ENCODE measurements at places on chromosomes 1 and 21.

DNA sequence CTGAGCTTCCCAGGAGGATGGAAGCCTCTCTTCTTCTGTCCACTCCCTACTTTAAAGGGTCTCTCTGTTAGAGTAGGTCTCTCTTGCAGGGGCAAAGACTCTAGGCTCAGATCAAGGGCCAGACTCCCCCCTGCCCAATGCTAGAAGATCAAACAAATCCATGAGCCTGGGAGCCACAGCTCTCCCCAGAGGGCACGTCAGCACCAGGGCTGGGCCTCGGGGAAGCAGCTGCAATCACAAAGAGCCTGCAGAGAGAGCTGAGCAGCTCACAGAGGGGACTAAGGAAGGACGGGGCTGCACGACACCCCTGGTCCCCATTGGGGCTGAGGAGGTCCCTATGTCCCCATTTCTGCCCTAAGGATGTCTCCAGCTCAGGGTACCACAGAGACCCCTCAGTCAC lies 3.9 kb downstream of the CNTN2 start:
- DNase-seq: no peak

DNA sequence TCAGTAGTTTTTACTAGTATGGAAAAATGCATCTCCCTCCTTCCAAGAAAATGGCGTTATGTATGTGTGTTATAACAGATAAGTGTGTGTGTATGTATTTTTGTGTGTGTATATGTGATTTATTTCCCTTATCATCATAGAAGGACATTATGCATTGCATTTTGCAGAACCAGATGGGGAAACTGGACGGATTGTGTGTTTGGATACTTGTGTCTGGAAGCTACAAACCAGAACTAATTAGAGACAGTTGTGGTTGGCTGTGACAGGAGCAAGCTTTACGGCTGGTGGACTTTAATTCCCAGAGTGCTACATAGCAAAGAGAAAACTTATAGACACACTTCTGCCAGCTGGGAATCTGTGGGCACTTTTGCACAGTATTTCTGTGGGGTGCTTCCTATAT lies 162.5 kb downstream of the RWDD3 start:
- no peak for DNase-seq

DNA sequence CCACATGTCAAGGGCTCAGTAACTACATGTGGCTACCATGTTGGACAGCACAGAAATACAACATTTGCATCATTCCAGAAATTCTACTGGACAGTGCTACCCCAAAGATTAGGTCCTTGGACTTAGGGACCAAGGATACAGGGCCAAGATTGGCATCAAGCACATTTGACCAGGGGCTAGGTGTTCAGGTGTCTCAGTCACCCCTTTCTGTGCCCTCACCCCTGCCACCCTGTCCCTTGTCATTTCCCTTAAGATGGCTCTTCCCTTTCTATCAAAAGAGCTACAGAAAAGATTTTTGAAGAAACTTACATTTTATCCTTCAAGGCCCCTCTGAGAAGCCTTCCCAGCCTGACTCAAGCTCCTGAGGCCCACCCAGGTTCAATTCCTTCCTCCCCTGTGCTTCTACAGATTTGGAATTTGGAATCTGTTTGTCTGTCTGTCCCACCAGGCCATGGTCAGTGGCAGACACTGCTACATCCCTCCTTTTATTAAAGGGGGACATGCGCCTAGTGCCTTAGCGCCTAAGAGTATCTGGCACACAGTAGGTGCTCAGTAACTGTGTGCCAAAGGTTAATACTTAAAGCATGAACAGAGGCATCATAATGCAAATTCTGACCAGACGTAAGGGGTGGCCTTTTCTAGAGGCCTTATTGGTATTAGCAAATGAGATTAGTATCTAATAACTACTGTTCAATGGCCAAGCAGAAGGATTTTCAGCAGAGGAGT lies 21.4 kb downstream of the CSF1 start:
- DNase-seq: no peak

DNA sequence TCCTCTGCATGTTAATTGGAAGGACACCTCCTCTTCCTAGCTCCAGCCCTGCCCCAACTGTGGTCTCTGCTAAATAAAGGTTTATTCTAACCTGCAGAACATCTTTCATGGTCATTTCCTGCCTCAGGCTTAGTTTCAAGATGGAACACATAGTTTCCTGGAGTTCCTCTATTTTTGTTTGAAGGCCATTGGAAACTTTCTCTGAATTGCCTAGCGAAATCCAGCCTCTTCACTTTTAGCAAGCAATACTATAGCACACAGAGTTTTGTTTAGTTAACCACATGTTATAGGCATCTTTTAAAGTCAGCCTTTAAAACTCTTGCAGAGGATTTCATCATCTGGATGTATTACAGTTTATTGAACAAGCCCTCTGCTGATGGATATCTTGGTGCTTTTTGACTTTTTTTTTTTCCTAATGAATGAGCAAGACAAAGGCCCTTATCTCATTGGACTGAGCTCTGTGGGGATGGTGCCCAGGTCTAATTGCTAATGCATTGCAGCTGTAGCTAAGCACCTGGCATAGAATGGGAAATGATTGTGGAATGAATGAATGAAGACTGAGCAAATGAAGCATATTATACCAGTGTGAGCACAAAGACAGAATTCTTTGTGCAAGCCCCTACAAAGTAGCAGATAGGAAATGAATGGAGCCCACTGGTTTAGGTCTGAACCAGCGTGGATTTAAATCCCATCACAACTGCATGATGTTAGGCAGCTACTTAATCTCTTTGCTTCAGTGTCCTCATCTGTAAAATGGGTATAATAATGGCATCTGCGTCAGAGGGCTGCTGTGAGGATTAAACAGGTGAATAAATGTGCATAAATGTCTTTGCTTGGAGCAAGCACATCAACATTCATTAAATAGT lies 641 bp upstream of the CFAP107 start:
- DNase-seq: no peak

GRCh38 chr1:197843401-197843800 lies 59.0 kb upstream of the C1orf53 start:
- no peak for DNase-seq

DNA sequence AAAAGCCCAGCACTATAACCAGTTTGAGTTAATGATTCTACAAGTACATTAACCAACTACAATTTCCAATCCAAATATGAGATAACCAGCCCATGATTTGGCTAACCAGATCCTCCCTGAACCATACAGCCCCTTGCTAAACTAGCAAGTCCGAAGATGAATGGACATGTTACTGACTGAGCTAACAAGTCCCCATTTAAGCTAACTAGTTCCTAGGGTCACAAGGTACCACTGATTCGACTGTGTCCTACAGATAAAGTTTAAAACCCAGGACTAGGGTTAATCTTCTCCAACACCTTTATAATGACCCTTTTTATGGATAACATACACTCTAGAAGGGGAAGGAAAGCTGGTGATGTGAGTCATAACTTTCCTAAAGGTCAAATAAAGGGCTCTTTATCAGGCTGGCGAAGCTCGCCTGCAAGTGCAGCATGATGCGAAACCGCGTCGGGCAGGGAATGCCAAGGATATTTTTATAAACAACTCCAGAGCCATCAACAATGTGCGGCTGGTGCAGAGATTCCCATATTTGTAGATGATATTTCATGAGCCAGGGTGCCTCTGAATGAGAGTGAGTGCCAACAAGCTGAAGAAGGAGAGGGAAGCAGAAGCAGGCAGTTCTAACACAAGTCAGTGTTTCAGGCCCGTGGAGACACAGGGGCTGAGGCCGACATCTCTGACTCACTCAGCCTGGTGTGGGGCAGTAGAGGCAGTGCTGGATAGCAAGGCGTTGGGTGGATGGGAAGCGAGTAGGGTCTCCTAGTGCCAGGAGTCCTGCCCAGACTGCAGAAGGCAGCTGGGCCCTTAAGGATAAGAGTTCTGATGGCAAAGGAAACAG lies 75.6 kb upstream of the ROR1 start:
- no peak for DNase-seq

DNA sequence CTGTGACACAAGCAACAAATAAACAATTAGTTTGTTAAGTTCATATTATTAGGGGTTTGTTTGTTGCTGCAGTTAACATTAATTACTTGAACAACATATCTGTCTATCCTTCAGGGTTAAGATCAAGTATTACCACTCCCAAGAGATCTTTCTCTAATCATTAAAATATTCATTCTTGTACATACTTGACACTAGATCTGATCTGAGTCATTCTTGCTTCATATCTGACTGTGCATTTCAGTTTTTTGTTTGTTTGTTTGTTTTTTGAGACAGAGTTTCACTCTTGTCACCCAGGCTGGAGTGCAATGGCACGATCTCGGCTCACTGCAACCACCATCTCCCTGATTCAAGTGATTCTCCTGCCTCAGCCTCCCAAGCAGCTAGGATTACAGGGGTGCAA lies 613.3 kb upstream of the PLXNA2 start:
- no peak for DNase-seq
